ENCODE measurements at places on chromosomes 2 and 18.
A peak's percentile ranks its signal among the peaks of the same experiment; 100 is the strongest.

GRCh38 chr2:146814971-146815370, 1029.9 kb upstream of the ACVR2A start:
- no peak for DNase-seq

DNA sequence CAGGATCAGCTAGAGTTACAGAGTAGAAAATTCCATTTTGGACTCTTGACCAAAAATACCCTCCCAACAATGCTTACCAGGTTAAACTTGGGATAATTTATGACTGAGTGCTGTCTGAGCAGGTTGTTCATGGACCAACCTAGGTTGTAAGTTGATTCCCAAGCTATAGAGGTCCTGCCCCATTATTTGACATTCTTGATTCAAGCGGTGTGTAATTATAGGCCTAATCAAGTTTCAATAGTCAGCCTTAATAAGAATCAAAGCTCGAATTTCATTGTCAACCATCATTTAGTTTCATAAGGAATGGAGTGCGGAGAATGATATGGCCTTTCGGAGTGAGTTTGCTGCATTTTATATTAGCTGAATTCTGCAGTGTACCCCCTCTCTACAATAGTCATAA, 152.8 kb upstream of the FIGN start:
- no peak for DNase-seq

DNA sequence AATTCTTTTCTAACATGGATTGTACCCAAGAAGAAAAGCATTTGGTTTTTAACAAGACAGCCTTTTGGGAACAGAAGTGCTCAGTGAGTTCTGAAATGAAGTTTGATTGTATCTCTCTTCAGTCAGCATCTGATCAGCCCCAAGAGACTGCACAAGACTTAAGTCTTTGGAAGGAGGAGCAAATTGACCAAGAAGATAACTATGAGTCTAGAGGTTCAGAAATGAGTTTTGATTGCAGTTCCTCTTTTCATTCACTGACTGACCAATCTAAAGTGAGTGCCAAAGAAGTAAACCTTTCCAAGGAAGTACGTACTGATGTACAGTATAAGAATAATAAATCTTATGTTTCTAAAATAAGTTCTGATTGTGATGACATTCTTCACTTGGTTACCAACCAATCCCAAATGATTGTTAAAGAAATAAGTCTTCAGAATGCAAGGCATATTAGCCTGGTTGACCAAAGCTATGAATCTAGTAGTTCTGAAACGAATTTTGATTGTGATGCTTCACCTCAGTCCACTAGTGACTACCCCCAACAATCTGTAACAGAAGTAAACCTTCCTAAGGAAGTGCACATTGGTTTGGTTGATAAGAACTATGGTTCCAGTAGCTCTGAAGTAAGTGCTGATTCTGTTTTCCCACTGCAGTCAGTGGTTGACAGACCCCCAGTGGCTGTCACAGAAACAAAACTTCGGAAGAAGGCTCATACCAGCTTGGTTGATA, 31.2 kb downstream of the ZDBF2 start:
- DNase-seq = no peak

DNA sequence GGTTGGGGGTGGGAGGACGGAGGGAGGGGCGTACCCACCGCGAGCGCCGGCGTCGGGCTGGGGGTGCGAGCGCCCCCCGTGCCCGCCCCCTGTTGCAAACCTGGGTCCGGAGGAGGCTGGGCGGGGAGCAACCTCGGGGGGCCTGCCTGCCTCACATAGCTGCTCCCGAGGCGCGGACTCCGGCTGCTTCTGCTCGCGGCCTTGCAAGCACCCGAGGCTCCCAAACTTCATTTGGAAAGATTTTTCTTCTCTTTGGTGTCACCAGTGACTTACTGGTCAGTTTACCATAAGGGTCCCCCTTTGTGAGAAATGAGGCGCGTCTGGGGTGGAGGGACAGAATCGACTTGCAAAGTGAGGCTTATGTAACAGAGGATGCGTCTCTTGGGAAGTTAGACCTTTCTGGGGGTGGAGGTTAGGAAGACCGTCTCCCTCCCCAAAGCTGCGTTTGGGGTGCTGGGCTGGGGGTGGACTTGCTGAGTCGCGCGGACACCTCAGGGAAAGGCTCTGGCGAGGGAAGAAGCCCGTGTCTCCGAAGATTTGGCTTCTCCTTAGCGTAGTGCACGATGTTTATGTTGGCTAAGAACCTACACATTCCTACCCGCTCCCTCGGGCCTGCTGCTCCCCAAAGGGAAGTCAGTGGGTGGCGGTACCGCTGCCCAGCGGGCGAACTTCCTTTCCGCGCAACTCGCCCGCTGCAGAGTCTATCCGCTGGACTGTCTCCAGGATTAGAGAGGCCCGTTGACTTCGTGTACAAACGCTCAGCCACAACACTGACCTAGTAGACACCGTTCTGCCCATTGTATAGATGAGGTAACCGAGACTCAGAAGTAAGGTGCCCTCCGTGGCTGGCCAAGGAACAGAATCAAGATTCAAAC, 559 bp downstream of the TMEM37 start:
- DNase-seq = peak; percentile 13

DNA sequence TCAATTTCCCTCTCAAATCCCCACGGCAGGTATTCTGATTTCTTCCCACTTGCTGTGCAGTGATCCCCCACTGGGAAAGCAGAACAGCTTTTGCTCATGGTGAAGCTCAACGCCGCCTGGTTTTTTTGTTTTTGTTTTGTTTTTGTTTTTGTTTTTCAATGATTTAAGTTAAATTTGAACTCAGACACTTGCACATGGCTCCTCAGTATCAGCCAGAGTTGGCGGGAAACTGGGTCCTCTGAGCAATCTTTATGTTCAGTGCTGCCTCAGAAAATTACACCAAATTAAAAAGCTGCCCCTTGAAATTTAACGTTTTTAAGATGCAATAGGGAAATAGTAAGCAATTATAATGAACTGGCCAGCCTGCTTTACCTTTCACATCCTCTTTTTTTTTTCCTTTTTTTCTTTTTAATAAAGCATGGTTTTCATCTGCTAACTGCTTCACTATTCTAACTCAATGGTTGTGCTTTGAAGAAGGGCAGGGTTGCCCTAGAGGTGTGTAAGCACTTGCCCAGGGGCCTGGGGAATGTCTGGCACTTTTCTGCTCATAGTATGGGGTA, 277.0 kb upstream of the HNRNPA3 start:
- no peak for DNase-seq

DNA sequence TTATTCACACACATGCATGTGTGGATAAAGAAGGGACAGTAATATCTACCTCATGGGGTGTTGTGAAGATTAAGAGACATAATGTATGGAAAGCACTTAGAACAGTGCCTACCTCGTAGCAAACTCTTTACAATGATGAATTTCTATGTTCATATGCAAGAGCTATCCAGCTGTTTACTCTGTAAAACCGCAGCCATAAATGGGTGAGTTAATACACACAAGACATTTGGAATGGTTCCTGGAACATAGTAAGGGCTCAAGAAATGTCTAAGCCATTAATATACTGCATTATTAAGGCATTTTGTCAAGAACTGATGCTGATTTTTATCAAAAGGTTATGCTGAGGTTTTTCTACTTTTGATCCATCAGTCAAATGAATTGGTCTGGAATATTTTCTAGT, 1076.2 kb downstream of the TSN start:
- DNase-seq = no peak

DNA sequence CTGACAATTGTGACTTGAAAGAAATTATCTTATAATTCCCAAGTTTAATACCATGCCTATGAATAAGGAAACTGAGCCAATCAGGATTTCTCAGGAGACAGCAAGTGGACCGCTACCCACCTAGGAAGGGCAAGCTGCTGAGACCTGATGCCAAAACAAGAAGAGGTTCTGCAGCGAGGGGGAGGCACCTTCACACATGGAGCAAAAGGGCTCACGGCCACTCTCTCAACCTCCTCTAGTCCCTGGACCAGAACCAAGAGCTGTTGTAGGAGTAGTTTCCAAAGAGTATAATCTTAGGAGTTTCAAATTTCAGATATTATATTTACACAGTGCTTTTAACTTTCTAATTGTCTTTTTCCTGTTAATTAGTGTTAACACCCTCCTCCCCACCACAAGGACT, 154.7 kb upstream of the ETAA1 start:
- no peak for DNase-seq

GRCh38 chr2:23449413-23449812, 64.4 kb downstream of the KLHL29 start:
- no peak for DNase-seq

DNA sequence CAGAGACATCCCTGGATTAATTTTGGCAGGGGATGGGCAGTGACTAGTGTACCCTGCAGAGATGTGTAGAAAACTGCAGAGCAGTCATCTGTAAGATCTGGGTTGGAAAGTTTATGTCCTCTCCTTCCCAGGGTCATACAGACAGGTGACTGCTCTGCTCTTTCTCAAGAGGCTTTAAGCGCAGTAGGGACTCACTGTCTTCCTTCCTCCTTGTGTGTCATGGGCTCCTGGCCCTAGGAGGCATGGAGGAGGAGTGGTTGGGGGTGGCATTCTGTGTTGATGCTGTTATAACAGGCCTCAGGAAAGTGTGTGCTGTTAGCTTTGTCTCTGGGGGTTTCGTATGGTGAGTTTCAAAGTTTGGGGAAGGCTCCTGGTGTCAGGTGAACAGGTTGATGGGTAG, 130.5 kb upstream of the MGAT5 start:
- no peak for DNase-seq

DNA sequence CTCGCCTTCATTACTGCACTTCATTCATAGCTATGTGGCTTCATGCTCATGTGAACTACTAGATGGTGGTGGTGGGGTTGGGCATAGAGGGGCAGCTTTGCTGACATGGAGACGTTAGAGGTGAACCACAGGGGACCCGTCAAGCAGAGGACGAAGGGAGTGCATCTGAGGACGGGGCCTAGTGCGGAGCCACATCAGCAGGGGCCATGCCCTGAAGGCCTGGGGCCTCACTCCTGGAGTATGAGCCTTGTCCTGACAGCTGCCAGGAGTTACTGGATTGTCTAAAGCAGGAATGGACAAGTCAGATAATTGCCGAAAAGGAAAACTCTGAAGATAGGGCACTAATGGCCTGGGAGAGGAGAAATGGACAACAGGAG, 36.4 kb downstream of the KCNF1 start:
- DNase-seq = no peak
